Fibroblast of skin of left quadriceps (primary cell): ENCODE measurements at places on chromosomes 7 and 10.
A peak's percentile ranks its signal among the peaks of the same experiment; 100 is the strongest.

DNA sequence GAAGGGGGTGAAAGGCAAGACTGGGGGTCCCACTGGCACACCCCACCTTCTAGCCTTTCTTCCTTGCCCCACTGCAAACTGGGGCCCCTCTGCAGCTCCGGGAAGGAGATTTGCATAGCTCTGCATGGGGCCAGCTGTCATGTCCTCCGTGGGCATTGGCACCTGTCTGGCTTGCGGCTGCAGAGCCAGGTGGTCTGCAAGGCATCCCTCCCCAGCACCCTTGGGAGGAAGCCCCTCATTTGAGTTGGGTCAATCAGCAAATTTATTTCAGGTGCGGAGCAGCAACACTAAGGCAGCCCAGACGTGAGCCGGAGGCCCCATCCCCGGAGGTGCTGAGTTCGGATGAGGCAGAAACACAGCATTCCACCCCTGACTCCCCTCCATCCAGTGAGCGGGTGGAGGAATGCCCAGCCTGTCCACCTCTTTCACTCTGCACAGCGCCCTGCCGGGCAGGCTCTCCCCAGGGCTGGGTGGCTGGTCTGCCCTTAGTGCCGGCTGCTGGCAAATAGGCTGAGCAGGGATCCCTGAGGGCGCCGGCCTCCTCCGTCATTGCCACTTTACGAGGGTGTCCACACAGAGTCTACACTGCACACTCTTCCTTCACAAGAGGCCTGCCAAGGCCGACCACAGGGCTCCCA, 143.2 kb downstream of the TCERG1L start:
- DNase-seq: no peak

GRCh38 chr10:28180654-28181053, 122.2 kb downstream of the MPP7 start:
- no peak for DNase-seq

GRCh38 chr7:154871928-154872750, 130.8 kb downstream of the PAXIP1 start:
- DNase-seq: no peak

DNA sequence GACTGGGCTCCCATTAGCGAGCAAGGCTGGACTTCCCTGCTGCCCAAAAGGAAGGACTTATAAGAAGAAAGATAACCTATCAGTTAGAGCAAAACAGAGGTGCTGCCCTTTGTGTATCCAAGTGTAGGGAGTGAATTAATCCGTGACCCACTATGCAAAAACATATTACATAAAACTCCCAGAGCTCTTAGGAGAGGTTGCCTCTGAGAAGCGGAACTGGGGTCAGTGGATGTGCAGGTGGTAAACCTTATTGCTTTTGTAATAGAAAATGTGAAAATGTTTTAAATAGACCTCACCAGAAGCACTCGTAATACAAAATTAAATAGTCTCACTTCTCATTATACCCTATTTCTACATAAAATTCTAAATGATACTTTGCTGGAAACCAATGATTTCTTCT, 17.1 kb upstream of the IL6 start:
- no peak for DNase-seq

GRCh38 chr7:80640846-80641245, 2.4 kb downstream of the CD36 start:
- no peak for DNase-seq

DNA sequence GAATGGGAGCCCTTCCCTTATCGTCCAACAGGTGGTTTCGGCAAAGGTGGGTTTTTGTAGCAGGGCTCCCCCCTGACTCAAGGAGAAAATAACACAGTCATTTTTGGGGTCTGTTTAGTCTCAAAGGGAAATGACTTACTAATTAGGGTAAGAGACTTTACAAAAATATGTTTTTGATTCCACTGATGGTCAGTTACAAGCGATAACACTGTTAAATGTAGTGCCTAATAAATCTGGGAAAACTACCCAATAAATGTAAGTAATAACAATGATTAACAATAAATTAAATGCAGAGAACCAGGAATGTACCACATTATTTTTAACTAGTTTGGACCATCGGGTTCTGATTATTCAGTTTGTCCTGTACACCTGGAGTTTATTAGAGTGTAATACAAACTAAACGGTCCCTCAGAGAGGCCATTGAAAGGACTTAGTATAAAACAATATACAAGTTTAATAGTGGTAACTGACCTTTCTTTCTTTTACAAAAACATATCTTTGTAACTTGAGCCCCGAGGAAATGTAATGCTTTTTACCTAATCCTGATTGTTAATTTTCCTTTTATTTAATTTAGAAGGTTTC, 216.2 kb upstream of the HABP2 start:
- peak; percentile 48 for DNase-seq

- DNase-seq: no peak
These were observed 344.5 kb downstream of the RPS24 start for GRCh38 chr10:78378192-78378591.

DNA sequence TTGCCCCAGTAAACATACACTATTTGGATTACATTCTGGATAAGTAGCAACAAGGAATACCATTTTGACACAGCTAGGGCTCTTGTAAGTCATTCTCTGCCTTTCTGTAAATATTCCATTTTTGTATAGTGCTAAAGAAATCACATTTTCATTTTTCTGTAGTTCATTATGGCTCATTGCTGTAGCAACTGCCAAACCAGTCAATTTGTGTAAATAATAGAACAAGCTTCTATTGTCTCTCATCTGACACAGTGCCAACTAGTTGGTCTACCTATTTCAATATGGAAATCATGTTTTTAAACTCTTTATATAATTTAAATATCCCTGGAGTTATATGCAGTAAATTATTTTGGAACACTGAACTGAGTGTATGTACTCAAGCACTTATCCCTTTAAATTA, 193.7 kb downstream of the RELN start:
- no peak for DNase-seq

GRCh38 chr7:106166651-106167342, 54.7 kb upstream of the SYPL1 start:
- DNase-seq: peak; percentile 57

- no peak for DNase-seq
These were observed 4.9 kb upstream of the GJD4 start for GRCh38 chr10:35600193-35600592.

DNA sequence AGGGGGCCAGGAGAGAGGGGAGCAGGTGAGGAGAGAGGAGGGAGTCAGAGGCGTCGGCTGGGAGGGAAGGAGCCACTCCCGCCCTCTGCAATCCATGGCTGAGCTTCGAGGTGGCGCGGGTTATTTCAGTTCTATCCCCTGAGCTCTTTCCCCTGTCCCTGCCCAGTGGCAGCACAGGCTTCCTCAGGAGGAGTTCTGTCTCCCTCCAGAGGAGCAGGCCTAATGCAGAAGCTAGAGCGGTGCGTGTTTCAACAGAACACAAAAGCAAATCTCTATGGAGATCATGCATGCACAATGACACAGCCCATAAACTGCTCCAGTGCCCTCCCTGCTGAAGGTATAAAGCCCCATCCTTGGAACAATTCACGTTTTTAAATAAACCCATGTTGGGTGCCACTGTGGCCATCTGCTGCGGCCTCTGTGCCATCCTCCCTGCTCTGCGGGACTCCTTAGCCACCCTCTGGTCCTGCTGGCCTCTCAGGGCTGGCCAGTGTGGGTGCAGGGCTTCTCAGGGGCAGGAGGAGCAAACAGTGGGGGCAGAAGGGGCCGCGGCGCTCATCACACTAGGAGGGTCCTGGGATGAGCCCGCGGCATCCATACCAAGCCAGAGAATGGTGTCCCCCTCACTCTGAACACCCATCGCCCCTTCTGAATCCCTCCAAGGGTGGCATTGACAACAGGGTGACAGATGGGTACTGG, 192.6 kb upstream of the LYZL2 start:
- no peak for DNase-seq

- no peak for DNase-seq
These were observed 72.5 kb downstream of the CUL2 start for GRCh38 chr10:35017608-35018007.

- no peak for DNase-seq
These were observed 11.8 kb downstream of the FOXP2 start for GRCh38 chr7:114426382-114426781.

DNA sequence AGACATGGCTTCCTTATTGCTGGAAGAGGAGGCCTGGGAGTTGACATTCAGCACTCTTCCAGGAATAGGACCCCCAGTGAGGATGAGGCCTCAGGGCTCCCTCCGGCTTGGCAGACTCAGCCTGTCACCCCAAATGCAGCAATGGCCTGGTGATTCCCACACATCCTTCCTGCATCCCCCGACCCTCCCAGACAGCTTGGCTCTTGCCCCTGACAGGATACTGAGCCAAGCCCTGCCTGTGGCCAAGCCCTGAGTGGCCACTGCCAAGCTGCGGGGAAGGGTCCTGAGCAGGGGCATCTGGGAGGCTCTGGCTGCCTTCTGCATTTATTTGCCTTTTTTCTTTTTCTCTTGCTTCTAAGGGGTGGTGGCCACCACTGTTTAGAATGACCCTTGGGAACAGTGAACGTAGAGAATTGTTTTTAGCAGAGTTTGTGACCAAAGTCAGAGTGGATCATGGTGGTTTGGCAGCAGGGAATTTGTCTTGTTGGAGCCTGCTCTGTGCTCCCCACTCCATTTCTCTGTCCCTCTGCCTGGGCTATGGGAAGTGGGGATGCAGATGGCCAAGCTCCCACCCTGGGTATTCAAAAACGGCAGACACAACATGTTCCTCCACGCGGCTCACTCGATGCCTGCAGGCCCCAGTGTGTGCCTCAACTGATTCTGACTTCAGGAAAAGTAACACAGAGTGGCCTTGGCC, 4.3 kb downstream of the PGAM2 start:
- no peak for DNase-seq

DNA sequence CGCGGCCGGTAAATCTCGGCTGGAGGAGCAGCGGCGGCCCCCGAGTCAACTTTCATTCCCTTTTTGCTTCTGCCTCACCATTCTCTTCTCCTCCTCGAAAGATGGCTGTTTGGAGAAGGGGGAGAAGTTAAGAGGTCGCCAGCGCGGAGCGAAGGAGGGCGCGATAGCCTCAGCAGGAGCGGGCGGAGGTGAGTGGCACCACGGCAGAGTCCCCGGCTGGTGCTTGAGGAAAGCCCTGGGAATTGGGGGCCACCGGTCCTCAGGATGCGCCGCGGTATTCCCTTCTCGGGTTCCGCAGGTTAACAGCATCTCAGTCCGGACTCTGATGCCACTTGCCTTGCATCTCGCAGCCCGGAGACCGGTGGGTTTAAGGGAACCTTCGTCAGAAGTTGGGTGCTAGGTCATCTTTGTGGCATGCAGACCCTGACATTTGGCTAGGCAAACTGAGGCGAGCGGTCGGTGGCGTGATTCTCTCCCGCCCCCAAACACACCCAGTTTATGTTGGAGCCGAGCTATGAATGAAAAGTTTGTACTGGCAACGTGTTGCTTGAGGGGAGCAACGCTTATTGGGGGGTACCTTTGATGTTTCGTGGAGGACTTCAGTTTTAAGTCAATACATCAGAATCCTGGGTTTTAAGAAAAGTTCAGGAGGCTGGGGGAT, 59.5 kb upstream of the PRPS1L1 start:
- DNase-seq: no peak

- no peak for DNase-seq
These were observed 439.5 kb upstream of the NFE2L3 start for GRCh38 chr7:25712500-25712899.

GRCh38 chr10:75924309-75924902, 493.0 kb downstream of the LRMDA start:
- DNase-seq: no peak

GRCh38 chr10:116802876-116803275, 46.4 kb upstream of the ENO4 start:
- DNase-seq: no peak

- peak; percentile 3 for DNase-seq
These were observed 1238.9 kb downstream of the XPNPEP1 start for GRCh38 chr10:108684431-108684830.

GRCh38 chr7:87344446-87344845, 1.0 kb upstream of the CROT start:
- no peak for DNase-seq

DNA sequence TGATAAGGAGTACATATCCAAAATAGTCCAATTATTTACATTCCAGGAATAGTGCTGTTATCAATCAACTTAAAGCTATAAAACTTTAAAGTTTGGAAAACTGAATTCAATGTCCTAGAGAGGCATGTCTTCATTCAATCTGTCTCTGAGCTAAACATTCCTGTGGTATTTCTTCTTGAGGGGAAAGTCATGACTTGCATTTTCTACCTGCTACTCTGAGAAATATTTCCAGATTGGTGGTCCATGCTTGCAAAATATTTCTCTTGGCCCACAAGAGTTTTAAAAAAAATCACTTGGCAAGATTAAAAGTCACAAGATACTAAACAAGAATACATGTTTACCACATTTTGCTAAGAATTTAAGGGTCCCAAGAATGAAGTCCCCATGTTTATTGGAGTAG, 63.6 kb upstream of the HGF start:
- DNase-seq: peak; percentile 57

GRCh38 chr10:323651-324293, 188.5 kb downstream of the ZMYND11 start:
- peak; percentile 92 for DNase-seq

DNA sequence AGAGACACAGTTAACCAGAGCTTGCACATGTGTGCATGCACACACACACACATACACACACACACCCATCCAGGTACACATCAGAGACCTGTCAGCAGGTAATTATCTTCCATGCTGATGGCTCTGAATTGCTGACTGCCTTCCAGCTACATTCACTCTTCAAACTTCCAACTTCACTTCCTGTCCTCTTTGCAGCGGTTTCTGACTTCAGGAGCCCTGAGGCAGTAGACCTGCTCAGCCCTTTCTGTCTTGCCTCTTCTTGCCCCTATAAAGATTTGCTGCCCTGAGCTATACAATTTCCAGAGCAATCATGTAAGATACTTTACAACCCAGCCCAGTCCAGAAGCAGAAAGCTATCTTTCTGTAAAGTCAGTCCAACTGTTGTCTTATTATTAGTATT, 310.2 kb downstream of the FGFR2 start:
- no peak for DNase-seq

- no peak for DNase-seq
These were observed 78.3 kb downstream of the MMRN2 start for GRCh38 chr10:86878983-86879713.

- DNase-seq: no peak
These were observed 333.1 kb downstream of the DNAJB6 start for GRCh38 chr7:157669768-157670351.

DNA sequence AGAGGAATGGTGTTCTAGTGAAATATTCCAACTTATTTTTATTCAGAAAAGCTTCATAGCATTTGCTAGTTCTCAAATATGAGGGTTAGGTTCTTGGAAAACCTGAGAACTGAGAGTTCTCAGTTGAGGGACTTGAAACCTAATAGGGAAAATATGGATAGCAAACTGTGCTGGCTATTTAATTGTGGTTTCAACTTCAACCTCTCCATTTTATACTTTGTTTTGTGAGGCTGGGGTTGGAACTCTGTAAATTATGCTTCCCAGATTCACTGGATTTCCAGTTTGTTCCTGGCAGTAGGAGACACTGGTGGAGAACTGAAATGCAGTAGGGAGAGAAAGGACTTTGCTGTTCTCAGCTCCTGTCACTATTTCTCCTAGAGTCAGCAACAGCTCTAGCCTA, 52.7 kb downstream of the CDK14 start:
- no peak for DNase-seq
